NCI-H1105 treated with DMSO at 0.1 percent for 48 hours (cell line): ENCODE measurements at places on chromosomes 2 and 18.

DNA sequence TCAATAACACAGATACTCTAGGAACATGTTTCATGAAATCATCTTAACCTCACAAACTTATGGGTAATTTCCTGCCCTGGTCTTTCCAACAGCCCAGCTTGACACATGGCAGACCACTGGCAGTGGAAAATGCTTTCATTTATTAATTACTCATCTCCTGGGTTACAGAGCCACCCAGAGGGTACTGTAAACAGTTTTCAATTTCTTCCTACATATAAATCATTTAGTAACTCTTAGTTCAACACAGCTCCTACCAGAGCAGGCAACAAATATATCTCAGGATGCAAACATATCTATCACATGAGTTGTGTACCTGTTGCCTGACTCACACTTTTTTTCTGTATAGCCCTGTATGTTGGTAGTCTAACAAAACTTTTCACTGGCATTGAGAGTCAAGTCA, 99.2 kb upstream of the VRK2 start:
- DNase-seq: peak; percentile 9

GRCh38 chr2:152861349-152861942, 143.0 kb downstream of the ARL6IP6 start:
- no peak for DNase-seq

GRCh38 chr18:49177812-49178211, 227.0 kb upstream of the SMAD7 start:
- no peak for DNase-seq

DNA sequence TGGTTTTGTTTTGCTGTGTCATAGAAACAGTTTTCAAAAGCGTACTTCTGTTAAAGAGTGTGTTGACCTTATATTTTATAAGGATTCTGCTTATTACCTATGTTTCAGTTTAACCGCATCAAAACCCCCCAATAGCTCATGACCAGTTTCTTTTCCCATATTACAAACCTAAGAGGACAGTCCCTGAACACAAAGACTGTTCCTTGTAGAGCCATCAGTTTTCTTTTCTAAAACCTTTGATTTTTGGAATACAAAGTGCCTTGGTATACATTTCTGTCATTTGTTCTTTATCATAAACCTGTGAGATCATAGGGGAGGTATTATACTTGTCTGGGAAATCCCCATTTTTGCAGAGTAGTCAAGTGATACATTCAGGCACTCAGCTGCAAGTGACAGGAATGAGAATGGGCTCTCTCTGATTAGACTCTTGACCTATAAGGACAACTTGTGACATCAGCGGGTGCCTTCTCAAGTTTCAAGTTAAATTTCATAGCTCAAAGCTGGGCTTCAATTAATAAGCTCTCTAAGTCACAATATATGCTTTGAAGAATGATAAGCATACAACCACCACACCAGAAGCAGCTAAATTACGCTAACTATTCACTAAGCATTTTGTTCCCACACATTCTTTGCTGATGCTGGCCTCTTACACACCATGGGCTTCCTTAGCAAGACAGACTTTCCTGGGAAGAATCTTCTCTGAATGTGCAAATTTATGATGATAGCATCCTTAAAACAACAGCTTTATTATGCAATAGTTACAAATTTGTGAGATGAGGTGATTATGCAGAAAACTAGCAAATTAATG, 97.5 kb upstream of the CD302 start:
- DNase-seq: no peak

GRCh38 chr2:102282678-102283091, 28.7 kb upstream of the IL1RL1 start:
- DNase-seq: no peak

DNA sequence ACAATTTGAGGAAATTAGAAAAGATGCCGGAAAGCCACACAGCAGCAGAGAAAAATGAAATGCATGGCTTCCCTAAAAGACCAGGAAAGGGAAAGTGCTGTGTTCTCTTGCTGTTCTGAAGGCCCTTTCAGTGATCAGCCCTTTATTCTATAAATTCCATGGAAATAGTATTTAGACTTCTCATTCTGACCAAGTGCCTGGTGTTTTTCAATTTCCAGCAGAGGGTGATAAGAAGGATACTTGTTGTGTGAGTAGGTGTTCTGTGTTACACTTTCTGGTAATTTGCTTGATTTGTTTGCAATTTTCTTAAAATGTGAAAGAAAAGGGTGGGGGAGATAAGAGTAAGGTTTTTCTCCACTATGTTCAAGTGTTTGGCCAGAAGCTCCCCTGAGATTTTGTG, 504.5 kb downstream of the IRS1 start:
- DNase-seq: no peak

DNA sequence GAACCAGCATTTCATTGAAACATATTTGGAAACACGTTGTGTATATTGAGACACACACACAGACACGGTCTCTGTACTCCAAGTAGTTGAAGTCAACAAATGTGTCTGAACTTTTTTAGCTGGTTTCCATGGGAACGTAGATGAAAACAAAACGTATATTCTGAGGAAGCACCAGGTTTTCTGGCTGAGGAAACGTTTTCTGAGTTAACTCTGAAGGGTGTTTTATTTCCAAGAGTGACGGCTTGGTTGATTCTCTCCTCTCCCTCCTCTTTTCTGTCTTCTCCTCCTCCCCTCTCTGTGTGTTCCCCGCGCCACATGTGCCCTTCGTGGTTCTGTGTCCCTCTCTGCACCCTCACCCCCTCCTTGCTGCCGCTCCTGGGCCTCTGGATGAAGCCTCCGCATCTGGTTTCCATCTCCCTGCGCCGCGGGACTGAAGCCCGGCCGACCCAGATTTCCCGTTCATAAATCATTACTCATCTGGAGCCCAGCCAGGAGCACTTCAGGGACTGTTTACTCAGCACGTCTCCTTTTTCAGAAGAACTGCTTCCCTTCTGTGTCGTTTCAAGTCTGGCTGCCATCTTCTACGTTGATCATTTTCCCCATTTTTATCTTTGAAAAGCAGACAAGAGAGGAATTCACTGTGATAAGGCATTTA, 122.7 kb downstream of the COL6A3 start:
- peak; percentile 92 for DNase-seq
